ENCODE measurements at places on chromosomes 6 and 20. TPM values are rescaled to one million over a fixed set of nuclear protein-coding genes. Genes with fewer than 3 reads are reported as not detected.

GRCh38 chr6:60668428-60668827 lies 1617.6 kb downstream of the KHDRBS2 start:
- DNase-seq, result no peak

DNA sequence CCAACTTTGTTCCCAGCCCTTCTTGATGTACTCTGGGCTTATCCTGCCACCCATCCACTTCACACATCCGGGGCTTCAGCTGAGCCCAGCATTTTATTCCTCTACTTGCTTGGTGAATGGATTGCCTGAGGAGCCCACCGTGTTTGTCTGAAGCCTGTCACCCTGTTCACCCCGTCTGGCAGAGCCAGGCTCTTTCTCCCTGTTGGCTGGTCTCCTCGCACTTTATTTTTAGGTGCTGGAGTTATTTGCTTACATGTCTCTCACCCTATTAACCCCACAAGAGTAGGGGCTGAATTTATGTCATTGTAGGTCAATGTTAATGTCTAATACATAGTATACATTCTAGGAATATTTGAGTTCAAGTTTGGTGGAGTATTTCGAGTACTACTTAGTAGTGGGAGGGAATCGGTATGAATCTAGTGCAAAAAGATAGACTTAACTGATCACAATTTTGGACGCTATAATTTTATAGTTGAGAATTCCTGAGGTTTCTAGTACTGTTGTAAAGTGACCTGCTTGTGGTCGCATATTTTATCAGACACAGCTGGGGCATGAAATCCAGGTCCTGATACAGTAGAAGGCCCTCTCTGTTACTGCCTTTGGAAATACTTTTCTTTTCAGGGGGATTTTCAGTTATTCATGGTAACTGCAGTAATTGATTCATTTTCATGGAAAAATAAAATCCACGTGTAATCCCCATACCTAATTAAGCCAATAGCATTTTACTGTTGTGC lies 10.8 kb downstream of the JARID2 start:
- no peak for DNase-seq

- DNase-seq, result no peak
Measured at GRCh38 chr20:39799366-39799965, 837.3 kb downstream of the DHX35 start.

- no peak for DNase-seq
Measured at GRCh38 chr6:160634706-160635105, 29.4 kb downstream of the LPA start.

DNA sequence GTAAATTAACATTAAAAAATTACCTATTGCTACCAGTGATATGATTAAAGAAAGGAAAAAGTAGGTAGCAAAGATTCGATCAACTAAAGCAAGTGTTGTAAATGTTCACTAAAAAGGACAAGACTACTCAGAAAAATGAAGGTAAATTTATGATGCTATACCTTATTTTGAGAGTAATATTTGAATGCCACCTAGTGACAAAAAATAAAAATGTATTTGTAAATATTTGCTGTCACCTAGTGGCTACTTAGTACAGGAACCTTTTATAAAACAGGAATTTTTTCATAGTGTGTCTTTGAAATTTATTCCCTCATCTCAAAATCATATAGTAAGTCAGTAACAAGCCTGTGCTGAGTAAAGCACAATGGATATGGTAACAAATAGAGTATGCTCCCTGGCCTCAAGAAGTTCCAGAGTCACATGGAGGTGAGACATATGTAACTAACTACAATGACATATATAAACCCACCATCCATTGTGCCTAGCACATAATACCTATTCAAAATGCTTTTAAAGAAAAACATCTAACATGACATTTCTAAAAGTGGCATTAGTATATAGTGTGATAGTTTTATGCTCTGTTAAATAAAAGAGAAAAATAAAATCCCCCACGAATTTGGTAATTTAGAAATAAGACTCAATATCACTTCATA lies 193.1 kb upstream of the SIM1 start:
- DNase-seq, result peak; percentile 31

DNA sequence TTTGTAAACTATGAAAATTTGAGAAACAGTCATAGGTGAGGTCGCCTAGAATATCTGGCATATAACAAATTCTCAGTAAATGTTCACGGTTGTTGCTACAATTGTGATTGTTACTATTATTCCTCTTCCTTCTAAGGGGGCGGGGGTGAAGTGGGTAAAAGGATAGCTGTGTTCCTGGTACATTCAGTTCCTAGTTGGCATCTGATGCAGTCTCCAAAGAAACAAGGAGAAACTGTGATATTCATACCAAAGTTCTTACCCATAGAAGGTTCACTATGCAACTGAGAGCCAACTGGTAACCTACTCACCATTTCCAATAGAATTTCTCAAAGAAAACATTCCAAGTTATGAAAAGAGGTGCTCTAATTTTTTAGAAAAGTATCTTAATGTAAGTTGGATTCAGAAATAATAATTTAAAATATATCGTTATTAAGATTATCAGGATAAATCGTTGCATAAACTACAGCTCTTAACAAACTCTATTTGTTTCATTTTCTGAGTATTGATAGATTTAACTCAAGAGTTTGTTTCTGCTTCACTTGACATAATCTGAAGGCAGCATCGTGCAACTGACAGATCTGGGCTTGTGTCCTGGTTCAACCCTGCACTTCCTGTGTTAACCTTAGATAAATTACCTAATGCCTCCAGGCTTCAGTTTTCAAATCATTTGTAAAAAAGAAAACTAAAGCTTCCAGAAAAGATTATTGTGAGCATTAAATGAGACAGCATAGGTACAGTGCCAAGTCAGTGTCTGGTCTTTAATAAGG lies 13.3 kb upstream of the MAP7 start:
- DNase-seq, result no peak

- DNase-seq, result no peak
Measured at GRCh38 chr6:24763578-24763977, 11.2 kb upstream of the GMNN start.

TUBB2A gene
- total RNA-seq, result 23.3 TPM

HMGCLL1 gene
- total RNA-seq, result not detected

EPPIN gene
- not detected for total RNA-seq
